ENCODE measurements at places on chromosomes 4 and X.

- DNase-seq, result no peak
Measured at GRCh38 chrX:130543603-130544325, 142.0 kb downstream of the RBMX2 start.

DNA sequence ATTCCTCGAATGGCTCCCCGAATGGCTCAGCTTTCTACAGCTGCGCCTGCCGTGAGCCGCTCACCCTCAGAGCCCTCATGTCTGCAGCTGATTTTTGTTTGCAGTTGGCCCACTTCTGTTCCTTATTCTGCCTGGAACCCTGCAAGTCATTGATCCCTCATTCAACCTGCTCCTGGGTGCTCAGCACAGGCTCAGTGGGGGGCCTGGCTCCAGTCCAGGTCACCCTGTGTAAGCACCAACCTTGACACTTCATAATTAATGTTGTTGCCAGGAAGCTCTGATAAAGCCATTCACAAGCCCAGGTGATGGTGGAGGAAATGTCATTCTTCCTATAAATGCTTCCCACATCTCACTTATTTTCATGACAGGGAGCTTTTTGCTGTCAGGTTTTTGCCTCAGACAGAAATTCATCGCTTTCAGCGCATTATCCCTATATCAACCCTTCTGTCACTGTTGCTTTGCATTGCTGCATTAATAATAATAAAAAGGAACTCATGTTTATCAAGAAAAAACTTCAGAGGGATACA is 85.7 kb downstream of the F11 start:
- DNase-seq, result peak; percentile 69

- DNase-seq, result no peak
Measured at GRCh38 chr4:118967393-118967792, 78.7 kb downstream of the SYNPO2 start.

DNA sequence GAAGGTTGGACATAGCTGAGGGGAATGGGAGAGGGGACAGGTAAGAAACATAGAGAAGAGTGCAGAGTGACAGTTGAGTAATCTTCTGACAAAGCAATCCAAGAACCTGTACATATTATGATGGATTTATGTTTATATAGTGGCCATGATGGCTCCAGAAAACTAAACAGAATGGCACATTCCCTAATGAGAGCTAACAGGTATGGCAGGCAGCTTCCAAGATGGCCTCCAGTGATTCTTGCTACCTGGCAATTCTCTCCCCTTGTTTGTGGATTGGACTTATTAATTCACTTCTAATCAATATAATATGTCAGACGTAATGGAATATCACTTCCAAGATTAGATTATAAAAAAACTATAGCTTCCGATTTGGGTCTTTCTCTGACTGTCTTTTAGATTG is 359.5 kb downstream of the DTHD1 start:
- no peak for DNase-seq

DNA sequence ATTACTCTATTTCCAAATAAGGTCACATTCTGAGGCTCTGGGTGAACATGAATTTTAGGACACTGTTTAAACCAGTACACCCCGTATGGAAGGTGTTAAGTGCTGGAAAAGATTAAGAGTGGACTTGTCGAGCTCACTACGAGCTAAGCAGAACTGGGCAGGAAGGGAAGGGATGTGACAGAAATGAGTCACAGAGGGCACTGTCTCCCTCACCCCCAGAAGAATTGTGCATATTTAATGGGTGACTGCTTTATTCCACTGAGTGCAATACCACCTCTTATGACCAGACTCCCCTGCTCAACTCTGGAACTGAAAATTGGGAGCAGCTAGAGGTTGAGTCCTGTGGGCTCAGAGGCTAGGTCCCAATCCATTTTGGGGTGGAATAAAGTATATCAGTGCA is 187.4 kb upstream of the RPS6KA3 start:
- no peak for DNase-seq

- no peak for DNase-seq
Measured at GRCh38 chrX:42273387-42273786, 350.0 kb upstream of the CASK start.

DNA sequence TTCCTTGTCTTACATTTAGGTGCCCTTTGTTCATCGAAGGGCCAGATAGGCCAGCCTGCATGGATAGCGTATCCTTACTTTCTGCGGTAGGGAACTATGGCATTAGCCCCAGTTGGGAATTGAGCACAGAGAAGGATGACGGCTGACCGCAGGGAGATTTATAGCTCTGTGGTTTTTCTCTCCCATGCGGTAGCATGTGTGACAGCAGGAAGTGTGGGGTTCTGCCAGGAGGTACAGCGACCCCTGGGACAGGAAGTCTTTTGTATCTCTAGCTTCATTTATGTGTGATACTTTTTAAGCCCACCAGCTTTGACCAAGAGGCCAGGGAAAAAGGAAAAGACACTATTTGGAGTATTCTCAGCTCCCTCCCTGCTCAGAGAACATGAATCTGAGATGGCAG is 33.1 kb downstream of the GAB3 start:
- peak; percentile 1 for DNase-seq

DNA sequence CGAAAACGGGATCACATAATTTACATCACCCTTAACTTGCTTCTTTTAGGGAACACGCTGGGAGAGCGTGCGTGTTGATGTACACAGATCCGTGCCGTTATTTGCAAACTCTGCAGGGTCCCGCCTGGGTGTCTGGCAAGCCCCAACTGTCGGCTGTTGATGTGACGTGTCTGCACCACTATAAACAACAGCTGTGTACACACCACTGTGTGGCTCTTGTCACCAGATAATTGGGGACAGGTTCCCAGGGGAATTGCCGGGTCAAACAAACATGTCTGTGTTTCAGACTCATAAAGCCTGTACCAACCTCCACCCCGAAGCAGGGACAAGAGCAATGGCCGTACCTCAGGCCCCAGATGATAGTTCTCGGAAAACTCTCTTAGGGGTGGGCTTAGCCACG is 105.0 kb upstream of the AFAP1 start:
- DNase-seq, result peak; percentile 100

- no peak for DNase-seq
Measured at GRCh38 chrX:38375891-38376290, 23.5 kb downstream of the OTC start.

- DNase-seq, result no peak
Measured at GRCh38 chr4:41058426-41058825, 155.9 kb downstream of the APBB2 start.

- DNase-seq, result no peak
Measured at GRCh38 chr4:98289375-98289774, 28.2 kb downstream of the RAP1GDS1 start.

DNA sequence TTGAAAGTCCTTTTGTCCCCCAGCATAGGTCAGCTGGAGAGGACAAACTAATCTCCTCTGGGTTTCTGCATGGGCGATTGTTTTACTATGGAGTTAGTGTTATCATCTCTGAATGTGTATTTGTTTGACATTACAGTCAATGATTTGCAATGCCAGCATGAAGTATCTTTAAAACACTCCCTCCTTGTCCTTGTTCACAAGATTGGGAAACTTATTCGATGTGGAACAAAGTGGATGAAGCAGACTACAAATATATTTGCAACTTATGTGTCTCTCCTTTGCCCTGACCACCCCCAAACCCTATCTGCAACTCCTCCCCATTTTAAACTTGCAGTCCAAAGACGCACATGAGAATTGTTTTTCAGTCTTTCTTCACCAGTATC is 1.5 kb upstream of the PITX2 start:
- no peak for DNase-seq

DNA sequence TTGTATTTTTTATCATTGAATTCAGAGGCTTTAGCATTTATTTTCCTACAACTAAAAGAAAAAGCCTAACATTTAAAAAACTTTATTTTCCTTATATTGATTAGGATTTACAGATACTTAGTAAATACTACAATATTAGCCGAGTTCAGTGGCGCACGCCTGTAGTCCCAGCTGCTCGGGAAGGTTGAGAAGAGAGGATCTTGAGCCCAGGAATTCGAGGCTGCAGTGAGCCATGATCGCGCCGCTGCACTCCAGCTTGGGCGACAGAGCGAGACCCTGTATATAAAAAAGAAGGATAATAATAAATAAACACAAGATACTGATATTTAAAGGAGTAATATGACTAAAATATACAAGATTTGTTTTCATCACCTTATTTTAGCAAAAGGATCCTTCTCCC is 681 bp upstream of the UPF3B start:
- peak; percentile 6 for DNase-seq

DNA sequence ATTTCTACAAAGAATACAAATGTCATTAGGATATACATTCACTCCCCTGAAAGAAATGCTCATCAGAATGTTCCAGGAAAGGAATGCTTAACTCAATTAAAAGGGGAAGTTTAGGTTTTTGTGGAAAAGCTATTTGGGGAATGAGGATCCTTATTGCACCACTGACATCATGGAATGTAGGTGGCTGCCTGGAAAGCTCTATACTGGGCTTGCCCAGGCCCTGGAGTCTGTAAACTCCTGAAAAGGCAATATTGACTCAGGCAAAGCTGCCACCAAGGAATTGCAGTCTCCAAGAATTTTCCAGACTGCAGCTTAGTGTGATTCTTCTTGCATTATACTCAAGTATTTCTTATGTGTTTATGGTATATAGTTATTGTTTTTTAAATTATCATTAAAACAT is 15.7 kb downstream of the DAPP1 start:
- DNase-seq, result no peak

DNA sequence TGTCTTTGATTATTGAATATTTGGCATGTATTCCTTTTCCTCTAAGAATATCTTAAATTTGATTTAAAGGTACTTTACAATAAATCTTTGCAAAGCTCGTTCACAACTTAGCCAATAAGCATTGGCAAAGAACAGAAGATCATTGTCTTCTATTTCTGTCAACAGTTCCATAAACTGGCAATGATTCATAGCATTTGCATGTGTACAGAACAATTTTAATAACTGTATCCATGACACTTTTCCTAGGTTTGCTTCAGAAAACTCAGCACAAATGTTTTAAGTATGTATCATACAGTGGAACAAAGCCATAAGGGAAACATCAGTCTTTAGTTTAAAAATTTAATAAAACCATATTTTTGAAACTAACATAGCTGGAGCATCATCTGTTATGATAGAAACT is 462.7 kb upstream of the RPS6KA3 start:
- no peak for DNase-seq

- DNase-seq, result no peak
Measured at GRCh38 chr4:27128443-27128842, 267.8 kb downstream of the STIM2 start.

- no peak for DNase-seq
Measured at GRCh38 chr4:1315306-1315705, 25.6 kb downstream of the MAEA start.

DNA sequence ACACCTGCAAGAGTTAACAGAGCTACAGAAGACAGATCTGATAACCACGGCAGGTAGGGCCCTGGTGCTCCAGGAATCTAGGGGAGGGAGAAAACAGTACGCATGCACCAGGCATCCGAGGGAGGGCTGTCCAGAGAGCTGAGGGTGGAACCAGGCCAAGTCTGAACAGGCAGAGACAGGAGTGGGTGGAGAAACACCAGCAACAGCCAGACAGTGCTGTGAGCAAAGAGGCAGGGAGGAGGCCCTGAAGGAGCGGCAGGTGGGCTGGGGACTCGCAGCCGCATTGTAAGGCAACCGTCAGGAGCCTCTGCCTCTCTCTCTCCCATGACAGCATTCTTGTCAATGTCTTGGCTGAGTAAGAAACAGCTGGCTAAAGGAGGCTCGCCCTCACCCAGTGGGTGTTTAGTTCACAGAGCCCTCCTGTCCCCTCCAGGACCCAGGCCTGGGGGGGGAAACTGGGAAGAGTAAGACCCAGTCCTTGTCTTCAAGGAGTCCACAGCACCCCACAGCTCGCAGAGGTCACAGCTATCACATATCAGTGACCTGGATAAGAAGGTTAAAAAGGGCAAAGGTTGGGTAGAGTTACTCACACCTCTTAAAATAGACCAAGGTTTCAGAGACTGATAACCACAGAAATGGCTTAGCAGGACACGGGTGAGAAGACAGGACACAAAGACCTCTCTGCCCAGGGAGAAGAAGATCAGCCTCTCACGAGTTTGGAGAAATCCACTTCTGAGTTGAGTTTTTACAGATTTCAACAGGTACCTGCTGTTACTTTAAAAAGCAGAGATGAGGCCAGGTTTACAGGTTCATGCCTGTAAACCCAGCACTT is 10.5 kb downstream of the ACSL1 start:
- peak; percentile 75 for DNase-seq

DNA sequence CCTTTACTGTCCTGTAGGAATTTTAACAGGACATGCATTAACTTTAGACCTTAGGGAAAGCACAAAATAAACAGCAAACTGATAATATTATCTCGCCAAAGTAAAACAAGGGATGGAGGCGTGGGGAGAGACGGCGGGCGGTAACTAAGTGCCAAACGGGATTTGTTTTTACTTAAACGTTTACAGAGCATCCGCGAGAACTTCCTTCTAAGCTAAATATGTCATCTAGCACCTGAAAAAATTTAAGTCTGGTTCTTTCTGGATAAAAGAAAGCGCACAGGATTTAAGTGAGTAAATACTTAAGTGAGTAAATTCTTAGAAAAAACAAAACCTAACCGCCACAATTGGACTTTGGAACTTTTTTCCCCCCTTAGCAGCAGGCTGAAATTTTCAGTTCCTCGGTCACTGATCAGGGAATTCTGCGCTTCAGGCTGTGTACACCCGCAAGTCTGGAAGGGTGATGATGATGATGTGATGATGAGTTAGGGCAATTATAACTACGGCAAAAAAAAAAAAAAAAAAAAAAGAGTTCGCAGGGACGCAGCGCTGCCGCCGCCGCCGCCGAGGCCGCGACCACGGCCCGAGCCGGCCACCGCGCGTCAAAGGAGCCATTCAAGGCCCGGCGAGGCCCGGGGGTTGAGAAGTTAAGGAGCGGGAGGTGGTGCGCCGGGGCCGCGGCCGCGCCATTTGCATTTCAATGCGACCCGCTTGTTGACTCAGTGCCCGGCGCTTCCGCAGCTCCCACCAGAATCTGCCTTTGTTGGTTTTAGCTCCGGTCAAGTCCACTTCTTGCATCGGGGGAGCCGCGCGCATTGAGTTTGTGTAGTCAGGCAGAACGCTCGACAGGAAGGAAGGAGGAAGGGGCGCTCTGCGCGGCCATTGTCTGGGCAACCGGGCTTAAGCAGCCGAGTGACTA is 108.8 kb downstream of the SPRY1 start:
- DNase-seq, result no peak

- no peak for DNase-seq
Measured at GRCh38 chr4:117334451-117335188, 249.2 kb upstream of the TRAM1L1 start.

DNA sequence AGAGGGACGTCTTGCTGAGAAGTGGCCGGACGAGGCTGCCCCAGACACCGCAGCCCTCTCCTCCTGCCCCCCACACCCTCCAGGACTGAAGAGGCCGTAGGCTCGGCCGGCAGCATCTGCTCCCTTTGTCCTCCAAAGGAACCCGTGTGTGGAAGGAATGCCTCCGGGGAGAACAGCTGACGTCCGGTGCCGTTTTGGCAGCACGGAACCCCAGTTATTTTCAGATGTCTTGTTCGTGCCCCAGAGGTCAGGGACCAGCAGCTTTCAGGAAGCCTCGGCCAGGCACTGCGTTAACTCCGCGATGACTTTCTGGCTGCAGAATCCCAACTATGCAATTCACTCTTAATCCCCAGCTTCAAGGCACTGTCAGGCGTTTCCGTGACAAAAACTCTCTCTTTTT is 10.9 kb upstream of the PPP2R3B start:
- DNase-seq, result no peak
